ENCODE measurements at places on chromosomes 3 and 15.

DNA sequence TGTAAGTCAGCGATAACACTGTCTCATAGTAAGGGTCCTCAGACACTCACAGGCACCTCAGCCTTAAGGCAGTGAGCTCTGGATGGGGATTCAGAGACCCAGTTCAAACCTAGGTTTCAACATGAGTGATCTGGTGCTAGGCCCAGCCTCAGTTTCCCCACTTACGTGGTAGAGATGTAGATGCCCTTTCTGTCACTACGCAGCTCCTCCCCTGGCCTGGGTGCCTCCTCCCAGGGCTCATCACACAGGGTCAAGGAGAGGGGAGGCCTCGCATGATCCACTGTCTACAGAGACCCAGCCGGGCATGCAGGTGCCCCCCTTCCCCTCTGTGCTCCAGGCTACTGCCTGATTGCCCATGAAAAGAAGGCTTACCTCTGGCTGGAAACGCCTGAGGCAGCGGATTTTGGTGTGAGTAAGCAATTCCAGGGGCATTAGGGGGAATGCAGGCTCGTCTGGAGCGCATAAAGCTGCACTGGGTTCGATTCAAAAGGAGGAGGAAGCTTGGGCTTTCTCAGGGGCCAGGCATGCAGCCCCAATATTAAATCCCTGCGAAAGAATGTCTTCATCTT, 69.8 kb upstream of the ANKRD34C start:
- DNase-seq = no peak

DNA sequence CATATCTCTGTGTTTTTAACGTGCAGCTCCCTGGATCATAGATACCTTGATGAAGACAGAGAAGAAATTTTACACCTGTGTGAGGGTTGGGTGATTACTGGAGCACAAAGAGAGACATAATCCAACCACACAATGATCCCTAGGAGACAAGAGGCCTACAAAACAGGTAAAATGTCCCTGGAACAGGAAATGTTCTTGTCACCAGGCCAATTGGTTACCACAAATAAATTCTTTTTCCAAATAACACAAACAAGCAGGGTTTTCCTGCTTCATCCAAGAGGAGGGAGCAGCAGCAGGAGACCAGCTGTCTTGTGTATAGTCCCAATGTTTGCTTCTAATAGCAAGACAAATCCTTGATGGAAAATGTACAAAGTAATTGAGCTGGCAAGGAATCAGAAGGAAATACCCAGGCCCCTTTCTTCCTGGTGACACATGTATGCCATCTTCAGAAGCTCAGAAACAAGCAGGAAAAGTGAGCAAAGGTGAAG, 1.4 kb downstream of the MGLL start:
- DNase-seq = peak; percentile 19

DNA sequence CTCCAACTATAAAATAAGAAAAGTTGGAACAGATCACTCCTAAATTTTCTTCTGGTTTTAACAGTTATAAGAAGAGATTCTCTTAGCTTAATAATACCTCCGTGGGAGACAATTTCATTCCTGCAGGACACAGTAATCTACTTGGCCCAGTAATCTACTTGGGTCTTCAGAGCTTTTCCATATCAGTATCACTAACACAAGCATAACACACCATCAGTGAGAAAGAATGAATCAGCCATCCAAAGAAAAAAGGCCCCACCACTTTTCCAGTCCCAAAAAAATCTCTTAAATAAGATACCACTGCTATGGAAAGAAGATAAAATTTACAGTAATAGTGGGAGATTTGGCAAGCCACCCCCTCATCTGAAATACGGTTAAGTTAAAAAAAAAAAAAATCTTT, 20.2 kb downstream of the SIN3A start:
- DNase-seq = no peak

- no peak for DNase-seq
Measured at GRCh38 chr15:79540551-79540950, 108.4 kb downstream of the MINAR1 start.

DNA sequence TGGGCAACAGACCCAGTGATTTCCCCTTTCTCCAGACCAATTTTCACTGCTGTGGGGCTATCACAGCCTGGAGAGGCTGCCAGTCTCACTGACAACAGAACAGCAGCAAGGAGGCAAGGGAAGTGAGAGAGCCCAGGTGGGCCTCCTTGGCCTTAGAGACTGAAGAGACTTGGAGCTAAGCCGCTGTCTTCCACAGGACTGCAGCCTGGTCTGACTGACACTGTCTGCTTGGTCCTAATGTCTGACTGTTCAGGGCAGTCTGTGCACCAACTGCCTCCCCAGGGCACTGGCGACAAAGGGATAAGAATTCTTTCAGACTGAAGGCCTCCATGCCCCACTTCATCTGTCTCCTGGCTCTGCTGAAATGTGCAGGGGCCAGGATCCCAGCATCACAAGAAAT, 11.5 kb downstream of the POMGNT2 start:
- no peak for DNase-seq

- DNase-seq = no peak
Measured at GRCh38 chr3:40980467-40980866, 218.8 kb upstream of the CTNNB1 start.

DNA sequence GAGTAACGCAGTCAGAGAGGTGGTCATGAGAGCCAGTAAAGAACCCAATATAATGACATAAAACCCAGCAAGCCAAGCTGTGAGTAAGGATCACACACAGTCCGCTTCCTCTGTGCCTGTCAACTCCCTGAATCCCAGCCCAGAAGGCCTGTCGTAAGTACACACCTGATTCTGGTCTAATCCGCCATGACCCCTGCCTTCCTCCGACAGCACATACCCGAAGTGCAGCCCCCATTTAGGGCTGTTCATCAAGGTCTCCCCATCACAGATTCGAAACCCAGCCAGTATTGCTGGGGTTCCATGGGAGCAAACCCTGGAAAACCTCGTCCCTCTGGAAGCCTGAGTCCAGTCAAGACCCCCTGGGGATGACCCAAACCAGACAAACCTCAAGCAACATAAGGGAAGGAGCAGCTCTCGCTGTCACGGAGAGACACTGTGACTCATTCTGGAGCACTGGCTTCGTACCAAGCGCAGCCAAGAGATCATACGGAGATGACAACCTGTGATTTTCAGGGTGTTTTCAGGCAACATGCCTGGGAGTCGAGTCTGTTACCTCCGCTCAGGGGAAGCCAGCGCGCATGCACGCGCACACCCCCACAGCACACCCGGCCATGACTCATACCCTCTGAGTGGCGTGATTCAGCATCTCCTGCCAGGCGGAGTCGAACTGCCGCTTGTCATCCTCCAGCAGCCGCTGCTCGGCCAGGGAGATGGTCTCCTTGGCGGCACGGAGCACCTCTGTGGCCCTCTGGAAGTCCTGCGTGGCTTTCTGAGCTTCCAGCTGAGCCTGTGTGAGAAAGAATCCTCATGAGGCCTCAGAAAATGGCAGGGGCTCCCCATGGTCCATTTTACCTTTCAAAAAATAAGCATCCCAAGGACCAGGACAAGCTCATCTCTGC, 63.0 kb downstream of the SH3BP5 start:
- DNase-seq = peak; percentile 97

- DNase-seq = peak; percentile 73
Measured at GRCh38 chr3:119352034-119352609, 57.9 kb downstream of the ARHGAP31 start.

DNA sequence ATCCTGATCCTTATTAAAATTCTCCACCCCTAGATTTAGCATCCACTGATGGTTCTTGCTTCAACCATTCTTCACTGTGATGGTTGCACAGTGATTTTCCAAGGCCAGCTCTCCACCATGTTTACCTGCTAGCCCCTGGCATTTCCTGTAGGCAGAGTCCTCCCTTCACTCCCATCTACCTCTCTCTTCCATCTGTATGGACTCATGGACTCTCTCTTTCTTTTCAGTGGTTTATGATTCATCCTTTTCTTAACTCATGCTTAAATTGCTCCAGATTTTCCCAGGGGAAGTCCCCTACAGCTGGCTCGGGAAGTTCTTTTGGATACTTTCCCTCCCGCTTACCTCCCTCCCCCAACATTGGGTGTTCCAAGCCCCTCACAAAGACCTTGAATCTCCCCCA, 18.7 kb downstream of the TGM4 start:
- peak; percentile 78 for DNase-seq

DNA sequence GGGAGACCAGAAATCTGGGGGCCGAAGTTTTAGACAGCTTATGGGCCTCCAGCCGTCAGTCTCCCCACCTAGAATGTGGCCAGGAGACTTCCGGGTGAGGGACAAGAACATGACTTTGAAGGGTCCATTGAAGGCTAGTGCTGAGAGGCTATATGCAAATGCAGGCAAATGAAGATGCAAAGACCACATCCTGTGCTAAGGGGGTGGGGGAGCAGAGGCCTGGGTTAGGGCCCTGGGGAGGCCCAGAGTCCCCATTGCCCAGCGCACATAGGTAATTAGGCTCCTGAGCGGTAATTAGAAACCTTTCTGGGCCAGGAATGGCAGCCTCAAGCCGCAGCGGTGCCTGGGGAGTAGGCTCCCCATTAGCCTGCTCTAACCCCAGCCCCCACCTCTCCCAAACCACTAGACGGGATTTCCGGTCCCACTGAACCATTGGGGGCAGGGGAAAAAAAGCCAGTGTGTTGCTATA, 6.8 kb downstream of the CSK start:
- no peak for DNase-seq

- DNase-seq = no peak
Measured at GRCh38 chr3:31248563-31248992, 284.1 kb upstream of the STT3B start.

DNA sequence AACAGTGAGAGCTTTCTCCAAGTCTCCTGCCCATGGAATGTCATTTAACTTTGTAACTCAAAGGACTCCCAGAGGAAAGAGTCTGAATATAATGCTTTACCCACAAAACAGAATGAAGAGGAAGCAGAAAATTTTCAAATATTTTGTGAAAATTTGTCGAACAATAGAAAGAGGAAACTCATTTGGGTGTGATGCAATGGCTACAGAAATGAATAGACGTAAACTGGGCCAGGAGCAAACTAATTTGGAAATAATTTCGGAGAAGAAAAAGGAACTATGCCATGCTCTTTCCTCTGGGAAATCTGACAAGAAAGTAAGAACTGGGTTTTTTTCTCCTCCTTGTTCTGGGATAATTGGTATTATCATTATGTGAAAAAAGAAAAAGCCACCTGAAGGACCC, 11.2 kb upstream of the SUMF1 start:
- no peak for DNase-seq

- DNase-seq = peak; percentile 59
Measured at GRCh38 chr3:156808025-156808424, 18.1 kb upstream of the LEKR1 start.

- DNase-seq = peak; percentile 6
Measured at GRCh38 chr3:165983284-165983683, 146.1 kb upstream of the BCHE start.

GRCh38 chr3:43345877-43346276, 59.5 kb downstream of the SNRK start:
- peak; percentile 59 for DNase-seq

DNA sequence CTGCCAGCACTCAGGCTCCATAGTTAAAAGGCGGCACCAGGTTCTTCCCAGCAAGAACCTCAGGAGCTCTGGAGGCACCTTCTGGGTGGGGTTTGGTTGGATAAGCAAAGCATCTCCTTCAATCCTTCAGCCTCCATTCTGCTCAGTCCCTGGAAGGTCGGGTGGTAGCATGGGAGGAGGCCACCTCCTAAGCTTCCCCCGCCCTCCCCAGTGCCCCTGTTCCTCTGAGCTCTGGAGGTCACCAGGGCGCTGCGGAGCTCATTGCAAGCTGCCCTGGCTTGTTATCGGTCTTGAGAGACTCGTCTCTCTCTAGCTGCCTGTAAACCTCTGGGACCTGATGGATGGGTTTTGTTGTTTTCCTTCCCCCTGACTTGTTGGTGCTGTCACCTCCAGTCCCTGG, 124.8 kb downstream of the RPLP1 start:
- DNase-seq = no peak

- DNase-seq = peak; percentile 77
Measured at GRCh38 chr15:94225616-94226015, 5.7 kb upstream of the MCTP2 start.

DNA sequence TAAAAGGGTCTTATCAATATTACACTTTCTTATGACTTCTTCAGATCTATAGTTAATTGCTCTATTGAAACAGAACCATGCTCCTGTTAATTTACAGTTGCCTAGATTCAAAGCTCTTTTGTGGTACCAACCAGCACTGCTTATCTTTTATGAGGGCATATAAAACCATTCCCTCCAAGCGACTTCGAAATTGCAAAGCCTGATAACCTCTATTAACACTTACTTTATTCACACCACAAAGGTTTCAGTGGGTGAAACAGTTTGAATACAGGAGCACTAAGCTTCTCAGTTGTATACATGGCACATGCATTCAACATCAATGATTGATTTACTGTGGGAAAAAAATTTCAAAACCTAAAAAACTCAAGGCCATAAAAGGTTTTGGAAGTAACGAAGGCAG, 74.9 kb upstream of the PPIB start:
- DNase-seq = no peak

DNA sequence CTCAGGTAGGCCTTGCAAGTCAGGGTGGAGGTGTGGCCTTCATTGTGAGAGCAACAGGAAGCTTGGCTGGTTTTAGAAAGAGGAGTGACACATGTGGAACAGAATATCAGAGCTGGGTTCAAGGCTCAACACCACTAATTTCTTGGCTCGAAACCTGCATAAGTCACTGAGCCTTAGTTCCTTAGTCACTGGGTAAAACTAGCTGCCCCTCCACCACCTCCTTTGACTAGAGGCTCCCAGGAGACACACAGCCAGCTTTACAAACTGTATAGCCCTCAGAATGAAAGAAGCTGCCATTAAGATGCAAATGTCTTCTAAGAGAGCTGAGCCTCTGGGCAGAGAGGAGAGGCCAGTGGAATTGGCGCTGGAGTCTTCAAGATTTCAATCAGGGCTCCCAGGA, 67.7 kb downstream of the CERS3 start:
- no peak for DNase-seq

- DNase-seq = no peak
Measured at GRCh38 chr15:25248583-25249235, 190.1 kb downstream of the UBE3A start.

- DNase-seq = no peak
Measured at GRCh38 chr3:14401692-14402303, 608 bp upstream of the SLC6A6 start.

All from fibroblast of upper back skin (primary cell).